ENCODE measurements at places on chromosomes 1 and 21. TPM values are rescaled to one million over a fixed set of nuclear protein-coding genes. Genes with fewer than 3 reads are reported as not detected.

DNA sequence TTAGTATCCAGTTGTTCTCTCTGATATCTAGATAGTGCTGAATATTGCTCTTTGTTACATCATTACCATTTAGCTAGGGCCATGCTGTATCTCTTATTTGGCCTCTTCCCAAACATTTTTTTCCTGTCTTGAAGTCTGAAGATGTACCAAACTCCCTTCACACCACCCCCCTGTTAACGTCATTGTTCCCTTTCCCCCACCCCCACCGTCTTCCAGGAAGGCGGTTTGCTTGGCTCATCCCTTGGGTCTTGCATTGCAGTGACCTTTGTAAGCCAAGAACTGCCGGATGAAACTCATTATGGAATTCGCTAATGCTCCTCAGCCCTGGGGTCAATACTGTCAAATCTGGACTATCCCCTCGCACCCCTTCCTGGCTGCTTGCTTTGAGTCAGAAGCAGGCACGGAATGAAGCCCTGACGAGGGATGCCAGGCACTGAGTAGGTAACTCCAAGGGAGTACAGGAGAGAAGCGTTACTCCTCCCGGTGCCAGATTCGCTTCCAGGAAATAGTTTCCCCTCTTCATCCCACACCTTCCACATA, 283.1 kb downstream of the TM2D1 start:
- peak; percentile 84 for DNase-seq
- H3K27me3 ChIP-seq = no peaks in the 10 kb centered on the region
- H3K4me1 ChIP-seq = peaks cover 78% of the 10 kb centered on the region
- peak overlapping the region; percentile 53 for H3K27ac ChIP-seq
- no peak overlapping the region for H3K4me3 ChIP-seq

DNA sequence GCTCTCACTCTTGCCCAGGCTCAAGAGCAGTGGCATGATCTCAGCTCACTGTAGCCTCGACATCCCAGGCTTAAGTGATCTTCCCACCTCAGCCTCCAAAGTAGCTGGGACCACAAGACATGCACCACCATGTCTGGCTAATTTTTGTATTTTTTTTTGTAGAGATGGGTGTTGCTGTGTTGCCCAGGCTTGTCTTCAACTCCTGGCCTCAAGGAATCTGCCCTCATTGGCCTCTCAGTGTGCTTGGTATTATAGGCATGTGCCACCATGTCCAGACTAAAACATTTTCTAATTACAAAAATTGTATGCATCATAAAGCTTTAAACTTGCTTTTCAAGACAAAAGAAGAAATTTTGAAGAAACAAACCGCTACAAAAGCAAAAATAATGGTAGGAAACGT, 20.1 kb downstream of the CBR1 start:
- no peaks in the 10 kb centered on the region for H3K4me1 ChIP-seq
- no peak overlapping the region for H3K4me3 ChIP-seq
- no peak for DNase-seq
- H3K27ac ChIP-seq = no peak overlapping the region
- no peaks in the 10 kb centered on the region for H3K27me3 ChIP-seq
- no peaks in the 10 kb centered on the region for H3K36me3 ChIP-seq

- no peak overlapping the region for H3K27ac ChIP-seq
- H3K4me3 ChIP-seq = no peak overlapping the region
- DNase-seq = no peak
- no peaks in the 10 kb centered on the region for H3K27me3 ChIP-seq
- H3K36me3 ChIP-seq = peaks cover 80% of the 10 kb centered on the region
Observed at GRCh38 chr1:110012100-110012780, 22.2 kb upstream of the STRIP1 start.

DNA sequence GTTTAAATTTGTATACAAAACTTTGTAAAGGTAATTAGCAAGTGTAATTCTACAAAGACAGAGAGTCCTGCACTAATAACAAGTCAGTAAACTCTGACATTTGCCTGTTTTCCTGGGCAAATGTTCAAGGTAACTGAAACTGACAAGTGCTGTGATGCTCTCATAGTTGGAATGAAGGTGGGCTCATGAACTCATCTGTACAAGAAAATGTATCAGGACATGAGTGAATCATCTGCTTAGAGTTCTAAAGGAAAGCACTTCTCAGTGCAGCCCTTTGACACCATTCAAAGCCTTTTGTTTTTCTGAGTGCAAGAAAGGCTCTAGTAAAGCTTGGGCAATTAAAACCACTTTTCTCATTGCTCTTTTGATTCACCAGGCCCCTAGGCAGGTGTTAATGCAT, 91.5 kb downstream of the UROD start:
- H3K36me3 ChIP-seq = no peaks in the 10 kb centered on the region
- no peaks in the 10 kb centered on the region for H3K4me1 ChIP-seq
- no peak overlapping the region for H3K4me3 ChIP-seq
- no peak for DNase-seq
- no peak overlapping the region for H3K27ac ChIP-seq

DNA sequence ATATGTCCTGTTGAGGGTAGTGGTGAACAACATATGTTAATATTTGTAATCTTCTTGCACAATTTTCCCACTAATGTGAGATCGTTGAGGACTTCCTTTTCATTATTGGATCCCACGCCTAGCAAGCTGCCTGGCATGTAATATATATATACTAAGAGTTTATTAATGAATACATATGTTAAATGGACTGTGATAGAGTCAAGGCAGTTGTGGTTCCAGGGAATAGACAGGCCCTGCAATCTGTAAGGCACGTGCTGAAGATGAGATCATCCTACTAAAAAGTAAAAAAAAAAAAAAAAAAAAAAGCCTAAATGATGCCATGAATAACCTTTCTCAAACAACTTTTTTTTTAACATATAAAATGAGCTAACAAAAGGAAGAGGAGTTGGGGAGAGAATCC, 28.9 kb downstream of the PLPPR5 start:
- H3K27me3 ChIP-seq = no peaks in the 10 kb centered on the region
- no peak overlapping the region for H3K27ac ChIP-seq
- H3K4me1 ChIP-seq = no peaks in the 10 kb centered on the region
- no peaks in the 10 kb centered on the region for H3K36me3 ChIP-seq

- H3K4me3 ChIP-seq = no peak overlapping the region
- H3K27ac ChIP-seq = no peak overlapping the region
- H3K4me1 ChIP-seq = no peaks in the 10 kb centered on the region
- peak; percentile 76 for DNase-seq
- no peaks in the 10 kb centered on the region for H3K27me3 ChIP-seq
Observed at GRCh38 chr1:234065794-234066447, 161.4 kb downstream of the SLC35F3 start.

RCSD1 gene
- total RNA-seq = 39.3 TPM
